ENCODE measurements at places on chromosomes 11 and 22.

DNA sequence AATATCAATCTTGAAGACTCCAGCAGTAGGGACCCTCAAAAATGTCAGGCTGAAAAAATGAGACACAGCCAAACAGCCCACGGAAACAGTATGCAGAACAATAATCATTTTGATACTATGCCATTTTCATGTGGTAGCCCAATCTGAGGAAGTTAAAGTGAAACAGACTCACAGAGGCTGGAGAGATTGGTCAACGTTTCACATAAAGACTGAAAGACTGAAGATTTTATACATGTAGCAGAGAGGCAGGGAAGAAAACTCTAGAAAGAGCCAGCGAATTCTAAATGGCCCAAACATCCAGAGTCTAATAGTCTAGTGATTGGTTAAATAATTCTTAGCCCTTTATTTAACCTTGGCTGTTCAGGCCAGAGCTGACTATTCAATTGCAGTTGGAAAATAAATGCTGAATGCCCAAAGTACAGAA, 49.4 kb downstream of the MAML2 start:
- no peak for DNase-seq

GRCh38 chr11:45503311-45503710, 162.1 kb downstream of the CHST1 start:
- no peak for DNase-seq

DNA sequence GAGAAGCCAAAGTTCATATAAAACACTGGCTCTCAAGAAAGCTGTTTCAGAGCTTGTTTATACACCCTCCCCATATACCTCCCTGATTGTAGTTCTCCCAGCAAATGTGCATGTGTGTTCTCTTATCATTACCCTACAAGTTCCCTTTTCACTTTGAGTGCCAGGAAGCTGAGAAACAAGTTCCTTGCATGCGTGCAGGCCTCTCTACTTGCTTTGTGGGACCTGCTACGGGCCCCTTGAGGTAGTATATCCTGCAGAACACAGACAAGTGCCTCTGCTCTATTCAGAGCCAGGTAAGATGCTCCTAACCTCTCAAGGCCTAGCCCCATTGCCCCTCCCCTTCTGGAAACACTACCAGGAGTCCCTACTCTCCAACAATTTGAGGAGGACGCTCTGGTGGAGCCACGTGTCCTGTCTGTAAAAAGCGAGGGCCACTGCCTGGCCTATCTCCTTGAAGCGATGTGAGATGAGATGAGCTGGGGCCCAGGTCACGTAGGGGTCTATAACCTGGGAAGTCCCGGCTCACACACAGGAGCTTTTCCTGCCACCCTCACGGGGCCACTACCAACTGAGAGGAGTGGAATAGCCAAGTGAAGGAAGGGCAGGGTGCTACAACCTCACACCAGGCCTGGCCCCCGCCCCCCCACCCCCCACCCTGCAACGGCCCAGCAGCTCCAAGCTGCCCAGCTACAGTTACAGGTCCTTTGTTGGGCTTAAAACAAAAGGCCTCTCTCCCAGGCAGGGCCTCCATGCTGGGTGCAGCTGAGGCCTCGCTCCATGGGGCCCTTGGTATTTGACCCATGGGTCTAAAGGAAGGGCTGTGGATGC, 2.6 kb upstream of the ATP5MGL start:
- DNase-seq: no peak

DNA sequence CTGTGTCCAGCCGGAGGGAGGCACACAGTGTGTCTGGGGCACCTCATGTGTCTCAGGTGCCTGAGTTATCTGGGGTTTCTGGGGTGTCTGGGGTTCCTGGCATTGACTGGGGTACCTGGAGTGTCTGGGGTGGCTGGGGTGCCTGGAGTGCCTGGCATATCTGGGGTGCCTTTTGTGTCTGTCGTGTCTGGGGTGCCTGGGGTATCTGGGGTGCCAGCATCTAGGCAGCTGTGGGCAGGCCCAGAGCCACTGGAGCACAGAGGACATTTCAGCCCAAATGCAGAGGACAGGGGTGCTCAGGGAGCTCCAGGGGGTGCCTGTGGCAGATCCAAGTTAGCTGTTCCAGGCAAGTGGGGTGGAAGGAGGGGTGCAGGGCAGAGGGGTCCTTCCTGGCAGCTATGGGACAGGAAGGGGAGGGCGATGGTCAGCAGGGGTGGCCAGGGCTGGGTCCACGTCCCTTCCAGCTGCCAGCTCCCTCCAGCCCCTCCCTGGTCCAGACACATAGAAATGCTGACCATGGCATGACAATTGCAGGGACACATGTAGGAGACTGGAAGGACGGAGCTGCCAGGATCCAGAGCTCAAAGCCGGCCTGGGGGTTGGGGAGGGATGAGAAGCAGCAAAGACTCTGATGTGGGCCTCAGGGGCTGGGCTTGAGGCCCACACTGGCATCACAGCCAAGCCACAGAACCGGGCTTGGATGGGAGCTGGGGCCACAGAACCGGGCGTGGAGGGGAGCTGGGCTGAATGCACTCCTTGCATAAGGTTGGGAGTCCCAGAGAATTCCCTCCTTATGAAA, 133.0 kb downstream of the BRD1 start:
- no peak for DNase-seq

DNA sequence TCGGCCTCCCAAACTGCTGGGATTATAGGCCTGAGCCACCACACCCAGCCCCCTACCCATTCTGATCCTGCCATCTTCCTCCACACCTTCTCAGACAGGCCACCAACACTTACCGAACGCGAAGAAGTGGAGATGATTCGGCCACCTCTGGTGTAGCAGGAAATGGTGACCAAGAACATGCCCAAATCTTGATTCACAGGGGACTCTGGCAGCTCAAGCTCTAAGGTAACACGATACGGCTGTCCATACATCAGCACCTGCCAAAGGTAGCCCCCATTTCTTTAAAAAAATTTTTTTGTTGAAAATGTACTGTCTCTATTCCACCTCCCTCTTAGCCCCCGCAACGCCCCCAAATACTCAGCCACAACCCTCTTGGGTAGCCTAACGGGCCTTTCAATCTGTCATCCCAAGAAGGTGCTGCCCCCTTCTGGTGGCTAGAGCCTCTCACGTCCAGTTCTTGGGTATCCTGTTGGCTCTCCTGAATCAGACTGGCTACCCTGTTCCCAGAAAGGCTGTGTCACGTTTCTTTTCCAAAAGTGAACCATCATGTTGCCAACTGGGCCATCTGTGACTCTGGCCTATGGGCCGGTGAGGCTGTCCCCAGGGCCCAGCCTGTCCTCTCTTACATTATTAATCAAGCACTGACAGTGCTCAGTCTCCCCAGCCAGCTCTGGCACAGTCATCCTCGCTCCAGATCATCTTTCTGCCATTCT, 5.3 kb upstream of the LRRN4CL start:
- DNase-seq: peak; percentile 31

DNA sequence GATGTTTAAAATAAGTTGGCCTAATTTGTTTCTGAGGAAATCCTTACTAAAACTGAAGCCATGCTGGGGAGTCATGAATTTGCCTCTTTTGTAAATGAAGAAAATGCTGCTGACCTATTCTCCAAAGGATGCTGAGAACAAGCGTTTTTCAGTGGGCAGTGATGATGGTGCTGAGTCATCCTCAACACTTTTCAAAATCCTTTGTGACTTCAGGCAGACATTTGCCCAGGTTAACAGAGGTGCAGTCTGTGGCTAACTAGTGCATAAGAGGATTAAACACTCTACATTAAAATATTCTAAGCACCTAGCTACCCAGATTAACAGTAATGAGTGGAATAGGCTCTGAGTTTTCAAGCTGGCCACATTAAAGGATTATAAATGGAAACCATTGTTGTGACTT, 509.0 kb downstream of the DLG2 start:
- no peak for DNase-seq

GRCh38 chr11:96154802-96155520, 188.0 kb downstream of the MAML2 start:
- no peak for DNase-seq

GRCh38 chr11:35160246-35160824, 21.4 kb downstream of the CD44 start:
- DNase-seq: no peak

- DNase-seq: peak; percentile 9
Observed at GRCh38 chr11:99069856-99070444, 49.2 kb downstream of the CNTN5 start.

DNA sequence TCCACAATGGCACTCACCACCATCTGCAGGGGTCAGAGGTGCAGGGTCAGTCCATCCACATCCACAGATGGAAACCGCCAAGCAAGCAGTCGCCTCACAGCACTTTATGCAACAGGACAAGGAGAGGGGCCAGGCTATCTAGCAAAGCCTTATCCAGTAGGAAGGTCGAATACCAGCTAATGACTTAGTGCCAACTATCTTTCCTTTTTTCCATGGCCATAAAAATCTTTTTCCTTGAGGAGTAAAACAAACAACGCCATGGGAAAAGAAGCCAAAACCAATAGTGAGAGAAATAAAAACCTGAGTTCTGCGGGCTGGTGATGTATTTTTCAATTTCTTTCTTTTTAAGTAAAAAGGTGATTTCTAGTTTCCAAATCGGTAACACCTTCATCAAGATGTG, 8.2 kb downstream of the SNX19 start:
- DNase-seq: no peak

- no peak for DNase-seq
Observed at GRCh38 chr11:133480722-133481121, 51.6 kb downstream of the OPCML start.

- no peak for DNase-seq
Observed at GRCh38 chr11:117925198-117925925, 3.8 kb downstream of the TMPRSS13 start.

- no peak for DNase-seq
Observed at GRCh38 chr11:13666708-13667107, 1.8 kb upstream of the FAR1 start.

DNA sequence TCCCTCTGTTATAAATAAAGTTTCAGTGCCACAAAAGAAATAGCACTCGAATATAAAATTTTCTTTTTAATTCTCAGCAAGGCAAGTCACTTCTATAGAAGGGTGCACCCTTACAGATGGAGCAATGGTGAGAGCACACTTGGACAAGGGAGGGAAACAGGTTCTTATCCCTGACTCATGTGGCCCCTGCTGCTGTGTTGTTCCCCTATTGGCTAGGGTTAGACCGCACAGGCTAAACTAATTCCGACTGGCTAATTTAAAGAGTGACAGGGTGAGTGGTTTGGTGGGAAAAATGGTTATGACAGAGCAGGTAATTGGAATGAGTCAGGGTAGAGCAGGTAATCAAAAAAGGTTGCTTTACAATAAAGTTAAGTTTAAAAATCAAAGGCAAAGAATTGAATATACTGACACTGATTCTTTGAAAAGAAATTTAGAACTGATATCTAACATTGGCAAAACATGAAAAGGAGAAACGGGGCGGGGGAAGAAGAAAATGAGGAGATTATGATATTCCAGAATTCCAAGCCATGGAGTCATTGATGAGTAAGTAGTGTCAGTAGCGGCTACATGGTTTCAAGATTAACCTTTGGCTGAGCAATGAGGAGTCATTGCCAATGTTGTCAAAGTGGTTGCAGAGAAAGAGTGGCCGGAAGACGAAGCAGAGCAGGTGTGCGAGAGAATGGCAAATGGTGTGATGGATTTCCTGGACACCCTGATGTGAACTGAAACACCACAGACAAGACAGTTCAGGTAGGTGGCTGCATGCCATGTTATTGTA, 48.4 kb upstream of the MRGPRX1 start:
- DNase-seq: no peak

DNA sequence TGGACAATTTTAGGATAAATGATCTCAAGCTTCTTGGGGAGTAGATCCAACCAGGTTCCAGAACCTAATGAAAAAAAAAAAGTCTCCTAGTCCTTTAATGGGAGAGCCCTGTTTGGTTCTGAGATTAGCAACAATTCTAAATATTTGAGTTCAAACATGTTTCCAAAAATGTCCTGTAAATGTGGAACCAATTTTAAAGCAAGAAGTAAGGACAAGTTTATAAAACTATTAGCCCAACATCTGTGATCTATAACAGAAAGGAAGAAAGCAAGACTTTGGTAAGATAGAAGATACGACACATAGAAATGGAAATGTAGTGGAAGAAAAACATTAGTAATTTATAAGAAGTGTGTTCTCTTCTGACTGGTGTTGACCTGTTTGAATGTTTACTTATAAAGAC, 79.7 kb upstream of the SLC5A12 start:
- DNase-seq: no peak

DNA sequence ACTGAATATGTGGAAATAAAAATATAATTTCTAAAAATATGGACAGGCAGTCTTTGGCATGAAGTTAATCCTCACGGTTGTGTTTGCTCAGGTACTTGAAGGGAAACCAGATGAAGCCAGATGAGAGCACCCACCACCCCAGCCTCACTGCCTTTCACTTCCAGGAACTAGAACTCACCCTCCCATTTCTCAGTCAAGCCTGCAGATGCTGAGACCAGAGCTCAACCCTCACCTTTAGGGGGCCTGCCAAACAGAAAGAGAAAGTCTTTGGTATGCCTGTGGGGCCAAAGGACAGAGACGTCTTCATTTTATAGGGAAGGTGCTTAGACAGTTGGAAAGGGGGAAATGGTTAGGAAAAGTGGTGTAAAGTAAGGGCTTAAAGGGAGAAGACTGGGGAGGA, 252.8 kb upstream of the PLET1 start:
- DNase-seq: no peak

DNA sequence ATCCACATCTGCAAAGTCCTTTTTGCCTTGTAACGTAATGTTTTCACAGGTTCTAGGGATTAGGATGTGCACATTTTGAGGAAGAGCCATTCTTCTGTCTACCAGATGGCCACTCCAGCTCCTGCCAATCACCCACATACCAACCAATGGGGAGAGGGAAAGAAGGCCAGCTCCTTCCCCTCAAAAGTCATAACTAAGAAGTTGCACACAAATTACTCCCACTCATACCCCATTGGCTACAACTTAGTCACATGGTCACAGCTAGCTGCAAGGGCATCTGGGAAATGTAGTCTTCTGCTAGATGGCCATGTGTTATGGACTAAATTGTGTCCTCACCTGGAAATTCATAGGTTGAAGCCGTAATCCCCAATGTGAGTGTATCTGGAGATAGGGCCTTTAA, 15.4 kb upstream of the MYOD1 start:
- DNase-seq: no peak

GRCh38 chr11:2528301-2529050, 83.7 kb downstream of the KCNQ1 start:
- no peak for DNase-seq

GRCh38 chr11:13238879-13239514, 38.6 kb upstream of the BMAL1 start:
- no peak for DNase-seq

DNA sequence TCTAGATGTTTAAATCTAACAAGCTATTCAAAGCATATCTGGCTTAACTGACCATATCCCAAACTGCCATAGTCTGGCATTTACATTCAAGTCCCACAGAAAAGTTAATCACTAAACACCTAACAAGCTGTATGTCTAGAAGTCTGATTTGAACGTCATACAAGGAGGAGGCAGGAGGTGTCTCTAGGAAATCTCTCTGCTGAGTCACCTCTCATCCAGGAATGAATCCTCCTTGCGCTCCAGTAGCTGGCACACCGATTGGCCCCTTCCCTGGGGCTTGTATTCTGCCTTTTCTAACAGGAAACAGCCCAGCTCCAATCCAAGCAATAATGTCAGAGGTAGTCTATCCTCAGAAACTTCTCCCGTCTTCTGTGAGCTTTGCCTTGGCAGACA, 31.8 kb downstream of the FEZ1 start:
- no peak for DNase-seq
